ENCODE measurements at places on chromosomes 13 and 19. TPM values are rescaled to one million over a fixed set of nuclear protein-coding genes. Genes with fewer than 3 reads are reported as not detected.

ONECUT3 gene
- not detected for polyA plus RNA-seq

DNA sequence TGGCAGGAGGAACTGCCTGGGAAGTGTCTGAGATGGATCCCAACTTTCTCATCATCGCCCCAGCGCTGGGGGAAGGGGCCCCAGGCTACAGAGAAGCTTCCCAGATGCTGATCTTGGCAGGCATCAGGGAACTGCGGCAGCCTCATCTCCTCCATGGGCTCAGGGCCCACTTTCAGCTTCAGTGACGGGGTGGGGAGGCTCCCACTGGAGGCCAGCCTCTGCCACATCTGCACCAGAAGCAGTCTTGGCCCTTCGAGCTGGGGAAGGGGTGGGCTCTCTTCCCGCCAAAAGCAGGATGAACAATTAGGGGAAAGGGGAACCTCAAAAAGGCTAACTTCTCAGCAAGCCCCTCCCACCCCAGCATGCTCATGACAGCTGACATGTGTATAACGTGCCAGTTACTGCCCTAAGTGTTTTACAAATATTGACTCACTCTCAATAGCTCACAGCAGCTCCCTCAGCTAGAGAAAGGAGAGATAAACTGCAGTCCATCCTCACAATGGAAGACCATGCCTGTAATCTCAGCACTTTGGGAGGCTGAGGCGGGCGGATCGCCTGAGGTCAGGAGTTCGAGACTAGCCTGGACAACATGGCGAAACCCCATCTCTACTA, 7.1 kb upstream of the S1PR2 start:
- no peak for DNase-seq

HMG20B gene
- 39.7 TPM for polyA plus RNA-seq

ZNF763 gene
- 1.6 TPM for polyA plus RNA-seq

- DNase-seq, result no peak
Measured at GRCh38 chr19:5154129-5154798, 185.4 kb downstream of the KDM4B start.

LILRB5 gene
- polyA plus RNA-seq, result not detected

GRCh38 chr13:102392481-102393209, 9.2 kb downstream of the FGF14 start:
- DNase-seq, result no peak

ZNF93 gene
- 4.3 TPM for polyA plus RNA-seq

HIPK4 gene
- polyA plus RNA-seq, result 0.21 TPM

RCBTB1 gene
- 8.0 TPM for polyA plus RNA-seq

DNA sequence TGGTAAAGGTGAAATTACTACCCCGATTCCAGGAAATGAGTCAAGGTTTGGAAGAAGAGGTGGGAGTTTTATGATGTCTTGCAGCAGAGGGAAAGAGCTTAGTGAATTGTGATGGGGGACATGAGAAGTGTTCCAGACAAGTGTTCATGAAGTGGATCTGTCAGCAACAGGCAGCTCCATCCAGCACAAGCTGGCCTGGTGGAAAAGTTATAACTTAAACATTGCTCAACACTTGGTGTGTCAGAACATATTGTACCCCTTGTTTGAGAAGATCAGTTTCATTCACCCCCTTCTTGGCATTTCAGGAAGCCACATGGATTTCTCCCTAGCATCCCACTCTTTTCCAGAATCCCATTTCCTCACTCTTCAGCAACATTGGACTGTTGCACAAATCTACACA, 222.0 kb downstream of the B3GLCT start:
- DNase-seq, result no peak
